ENCODE measurements at places on chromosomes 16 and 17. TPM values are rescaled to one million over a fixed set of nuclear protein-coding genes. Genes with fewer than 3 reads are reported as not detected.

Gene SLC35G6
- total RNA-seq = 0.34 TPM

Gene SETD6
- total RNA-seq = 25.9 TPM

Gene G6PC3
- 51.2 TPM for total RNA-seq

Gene DRC3
- 0.29 TPM for total RNA-seq

Gene ABCA8
- not detected for total RNA-seq

Gene RSL1D1
- 71.2 TPM for total RNA-seq

Gene HIC1
- total RNA-seq = 2.5 TPM

DNA sequence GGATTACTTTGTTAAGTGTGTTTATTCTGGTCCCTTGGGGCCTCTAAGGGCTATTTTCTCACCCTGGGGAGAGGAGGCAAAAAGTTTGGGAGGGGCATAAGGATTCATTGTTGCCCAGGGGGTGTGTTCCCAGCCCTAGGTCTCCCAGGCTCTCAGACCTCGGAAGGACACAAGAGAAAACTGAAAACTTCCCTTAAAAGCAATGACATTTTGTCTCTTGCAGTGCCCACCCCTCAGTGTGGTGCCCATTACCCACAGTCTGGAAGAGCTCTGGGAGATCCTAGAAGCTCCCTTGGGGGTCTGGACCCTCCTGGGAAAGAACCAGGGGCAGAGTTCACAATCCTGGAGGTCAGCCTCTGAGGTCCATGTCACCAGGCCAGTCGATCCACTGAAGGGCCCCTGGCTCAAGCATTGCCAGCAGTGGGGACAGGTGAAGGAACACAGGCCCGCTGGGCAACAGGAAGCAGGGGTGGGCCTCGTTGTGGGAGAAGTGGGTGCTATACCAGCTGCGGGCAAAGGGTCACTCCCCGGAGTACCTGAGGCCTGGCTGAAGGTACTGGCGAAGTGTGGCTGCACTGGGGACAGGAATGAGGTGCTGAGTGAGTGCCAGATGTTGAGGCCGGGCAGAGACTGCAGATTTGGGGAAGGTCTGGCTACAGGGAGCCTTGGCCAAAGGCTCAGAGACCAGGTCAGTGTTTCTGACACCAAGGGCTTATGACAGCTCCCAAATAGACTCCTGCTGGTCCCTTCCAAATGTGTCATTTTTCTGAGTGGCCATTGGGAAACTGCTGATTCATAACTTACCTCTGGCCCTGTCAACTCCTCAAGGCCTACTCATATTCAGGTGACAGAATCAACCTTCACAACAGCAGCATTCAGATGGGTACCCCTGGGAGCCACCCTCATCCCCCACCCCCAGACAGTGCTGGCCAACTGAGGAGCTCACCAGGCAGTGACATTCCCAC, 4.6 kb upstream of the ZNF747 start:
- H3K27ac ChIP-seq = no peak overlapping the region
- H3K36me3 ChIP-seq = no peaks in the 10 kb centered on the region
- no peak overlapping the region for H3K4me3 ChIP-seq
- DNase-seq = no peak
- H3K4me1 ChIP-seq = peaks cover 3% of the 10 kb centered on the region

- H3K4me3 ChIP-seq = no peak overlapping the region
- H3K4me1 ChIP-seq = peaks cover 16% of the 10 kb centered on the region
- H3K27me3 ChIP-seq = peaks cover 13% of the 10 kb centered on the region
These were observed 591 bp upstream of the TNFSF13 start for GRCh38 chr17:7557775-7558543.

GRCh38 chr17:78992542-78993212, 13.0 kb upstream of the LGALS3BP start:
- no peak overlapping the region for H3K4me3 ChIP-seq
- no peak for DNase-seq
- H3K27ac ChIP-seq = no peak overlapping the region
- peaks cover 10% of the 10 kb centered on the region for H3K36me3 ChIP-seq

GRCh38 chr16:48687421-48688038, 77.5 kb upstream of the N4BP1 start:
- H3K4me1 ChIP-seq = no peaks in the 10 kb centered on the region
- H3K27ac ChIP-seq = no peak overlapping the region
- peak; percentile 64 for DNase-seq
- H3K36me3 ChIP-seq = no peaks in the 10 kb centered on the region
- no peaks in the 10 kb centered on the region for H3K27me3 ChIP-seq

- H3K27me3 ChIP-seq = peaks cover 4% of the 10 kb centered on the region
- peaks cover 4% of the 10 kb centered on the region for H3K4me1 ChIP-seq
- H3K4me3 ChIP-seq = no peak overlapping the region
- peaks cover 11% of the 10 kb centered on the region for H3K36me3 ChIP-seq
These were observed 32.5 kb downstream of the MARF1 start for GRCh38 chr16:15610369-15610871.

DNA sequence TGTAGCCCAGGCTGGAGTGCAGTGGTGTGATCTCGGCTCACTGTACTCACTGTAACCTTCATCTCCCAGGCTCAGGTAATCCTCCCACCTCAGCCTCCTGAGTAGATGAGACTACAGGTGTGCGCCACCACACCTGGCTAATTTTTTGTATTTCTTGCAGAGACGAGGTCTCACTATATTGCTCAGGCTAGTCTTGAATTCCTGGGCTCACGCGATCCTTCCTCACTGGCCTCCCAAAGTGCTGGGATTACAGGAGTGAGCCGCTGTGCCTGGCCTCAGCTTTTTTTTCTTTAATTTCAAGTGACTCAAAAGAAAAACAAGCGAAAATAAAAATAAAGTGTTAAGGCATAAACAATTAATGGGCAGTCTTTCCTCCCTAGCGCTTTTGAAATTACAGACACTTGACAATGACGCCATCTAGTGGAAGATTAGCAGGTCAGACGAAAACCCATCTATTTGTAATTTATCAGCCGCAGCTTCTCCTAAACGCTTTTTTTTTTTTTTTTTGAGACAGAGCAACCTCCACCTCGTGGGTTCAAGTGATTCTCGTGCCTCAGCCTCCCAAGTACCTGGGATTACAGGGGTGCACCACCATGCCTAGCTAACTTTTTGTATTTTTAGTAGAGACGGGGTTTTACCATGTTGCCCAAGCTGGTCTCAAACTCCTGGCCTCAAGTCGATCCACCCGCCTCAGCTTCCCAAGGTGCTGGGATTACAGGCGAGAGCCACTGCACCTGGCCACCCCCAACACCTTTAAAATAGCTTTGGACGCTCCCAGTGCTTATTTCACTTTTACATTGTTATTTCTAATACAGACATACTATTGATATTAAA, 28.1 kb upstream of the PECAM1 start:
- DNase-seq = no peak
- no peaks in the 10 kb centered on the region for H3K36me3 ChIP-seq
- peaks cover 4% of the 10 kb centered on the region for H3K27me3 ChIP-seq
- H3K4me3 ChIP-seq = no peak overlapping the region
- no peaks in the 10 kb centered on the region for H3K4me1 ChIP-seq

GRCh38 chr17:80761110-80761871, 216.7 kb downstream of the RPTOR start:
- H3K27ac ChIP-seq = no peak overlapping the region
- no peak overlapping the region for H3K4me3 ChIP-seq
- H3K4me1 ChIP-seq = peaks cover 10% of the 10 kb centered on the region
- H3K27me3 ChIP-seq = no peaks in the 10 kb centered on the region
- no peak for DNase-seq
- H3K36me3 ChIP-seq = peaks cover 3% of the 10 kb centered on the region

DNA sequence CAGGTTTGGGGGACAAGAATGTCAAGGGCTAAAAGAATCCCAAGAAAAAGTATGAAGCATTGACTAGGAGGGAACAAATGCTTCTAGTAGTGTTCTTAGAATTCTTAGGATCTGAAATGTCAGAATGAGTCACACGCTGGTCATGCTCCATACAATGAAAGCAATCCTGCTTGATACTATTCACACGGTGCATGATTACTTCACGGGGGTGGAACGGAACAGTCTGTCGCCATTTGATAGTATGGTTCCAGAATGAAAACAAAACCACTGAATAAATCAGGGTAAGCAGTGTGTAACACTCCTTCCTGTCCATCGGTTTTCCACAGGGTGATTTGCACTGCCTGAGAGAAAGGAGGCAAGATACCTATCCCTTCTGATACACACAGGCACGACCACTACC, 22.9 kb upstream of the YWHAE start:
- H3K4me1 ChIP-seq = peaks cover 4% of the 10 kb centered on the region
- H3K27ac ChIP-seq = peak overlapping the region; percentile 20
- H3K4me3 ChIP-seq = no peak overlapping the region

DNA sequence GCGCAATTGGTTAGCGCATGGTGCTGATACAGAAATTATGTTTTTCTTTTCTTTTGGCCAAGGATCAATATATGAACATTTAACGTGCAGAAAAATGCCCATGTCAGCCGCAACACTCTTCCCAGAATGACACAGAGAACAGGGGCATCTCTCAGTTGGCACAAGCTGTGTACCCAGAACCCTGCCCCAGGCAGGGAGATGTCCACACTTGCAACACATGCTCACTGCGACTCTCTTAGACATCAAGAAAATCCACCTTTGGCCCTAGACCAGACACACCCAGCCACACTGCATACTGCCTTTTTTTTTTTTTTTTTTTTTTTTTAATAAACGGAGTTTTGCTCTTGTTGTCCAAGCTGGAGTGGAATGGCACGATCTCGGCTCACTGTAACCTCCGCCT, 17.0 kb downstream of the PITPNA start:
- no peaks in the 10 kb centered on the region for H3K27me3 ChIP-seq
- no peak overlapping the region for H3K27ac ChIP-seq
- no peak for DNase-seq
- no peaks in the 10 kb centered on the region for H3K36me3 ChIP-seq

GRCh38 chr17:57234739-57235092, 21.6 kb upstream of the MSI2 start:
- H3K4me3 ChIP-seq = no peak overlapping the region
- no peak overlapping the region for H3K27ac ChIP-seq
- no peaks in the 10 kb centered on the region for H3K36me3 ChIP-seq
- no peak for DNase-seq
- H3K4me1 ChIP-seq = no peaks in the 10 kb centered on the region

DNA sequence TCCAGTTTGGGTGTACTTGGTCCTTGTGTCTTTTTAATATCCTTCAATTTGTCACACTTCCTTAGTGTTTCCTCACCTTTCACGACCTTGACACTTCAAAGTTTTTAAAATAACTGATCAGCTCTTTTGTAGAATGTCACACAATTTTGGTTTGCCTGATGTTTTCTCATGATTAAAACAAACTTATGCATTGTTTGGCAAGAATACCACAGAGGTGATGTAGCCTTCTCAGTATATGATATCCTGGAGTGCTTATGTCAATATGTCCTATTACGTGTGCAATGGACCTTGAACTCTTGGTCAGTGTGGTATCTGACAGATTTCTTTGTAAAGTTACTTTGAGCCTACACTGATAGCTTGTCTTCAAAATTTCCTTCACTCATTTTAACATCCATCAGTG, 297.4 kb downstream of the CNTNAP4 start:
- DNase-seq = no peak
- no peak overlapping the region for H3K4me3 ChIP-seq
- no peak overlapping the region for H3K27ac ChIP-seq
- peaks cover 1% of the 10 kb centered on the region for H3K4me1 ChIP-seq
- no peaks in the 10 kb centered on the region for H3K36me3 ChIP-seq
- no peaks in the 10 kb centered on the region for H3K27me3 ChIP-seq

DNA sequence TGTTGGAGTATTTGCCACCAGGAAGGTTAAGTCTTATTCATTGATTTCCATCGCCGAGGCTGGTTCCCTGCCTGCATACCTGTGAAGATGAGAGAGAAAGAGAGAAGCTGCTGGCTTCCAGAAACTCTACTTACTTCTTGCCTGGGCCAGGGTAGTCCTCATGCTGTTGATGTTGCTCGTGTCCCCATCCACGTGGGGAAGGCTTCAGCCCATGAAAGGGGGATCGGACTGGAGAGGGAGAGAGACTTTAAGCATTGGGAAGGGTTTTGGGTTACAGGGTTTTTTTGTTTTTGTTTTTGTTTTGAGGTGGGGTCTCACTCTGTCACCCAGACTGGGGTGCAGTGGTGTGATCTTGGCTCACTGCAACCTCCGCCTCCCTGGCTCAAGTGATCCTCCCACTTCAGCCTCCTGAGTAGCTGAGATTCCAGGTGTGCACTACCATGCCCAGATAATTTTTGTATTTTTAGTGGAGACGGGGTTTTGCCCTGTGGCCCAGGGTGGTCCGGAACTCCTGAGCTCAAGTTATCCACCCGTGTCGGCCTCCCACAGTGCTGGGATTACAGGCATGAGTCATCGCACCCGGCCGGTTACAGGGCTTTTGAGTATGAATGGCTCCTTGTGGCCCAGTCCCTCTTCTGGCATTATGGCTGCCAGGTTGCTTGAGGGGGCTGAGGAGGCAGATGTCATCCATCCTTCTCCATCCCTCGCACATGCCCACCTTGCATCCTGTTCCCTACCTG, 26.6 kb downstream of the ITGB3 start:
- no peaks in the 10 kb centered on the region for H3K36me3 ChIP-seq
- DNase-seq = no peak
- peaks cover 2% of the 10 kb centered on the region for H3K27me3 ChIP-seq
- H3K27ac ChIP-seq = no peak overlapping the region

All from glutamatergic neuron (in vitro differentiated cells).